HS-27A (cell line): ENCODE measurements at places on chromosomes 5 and 9.

DNA sequence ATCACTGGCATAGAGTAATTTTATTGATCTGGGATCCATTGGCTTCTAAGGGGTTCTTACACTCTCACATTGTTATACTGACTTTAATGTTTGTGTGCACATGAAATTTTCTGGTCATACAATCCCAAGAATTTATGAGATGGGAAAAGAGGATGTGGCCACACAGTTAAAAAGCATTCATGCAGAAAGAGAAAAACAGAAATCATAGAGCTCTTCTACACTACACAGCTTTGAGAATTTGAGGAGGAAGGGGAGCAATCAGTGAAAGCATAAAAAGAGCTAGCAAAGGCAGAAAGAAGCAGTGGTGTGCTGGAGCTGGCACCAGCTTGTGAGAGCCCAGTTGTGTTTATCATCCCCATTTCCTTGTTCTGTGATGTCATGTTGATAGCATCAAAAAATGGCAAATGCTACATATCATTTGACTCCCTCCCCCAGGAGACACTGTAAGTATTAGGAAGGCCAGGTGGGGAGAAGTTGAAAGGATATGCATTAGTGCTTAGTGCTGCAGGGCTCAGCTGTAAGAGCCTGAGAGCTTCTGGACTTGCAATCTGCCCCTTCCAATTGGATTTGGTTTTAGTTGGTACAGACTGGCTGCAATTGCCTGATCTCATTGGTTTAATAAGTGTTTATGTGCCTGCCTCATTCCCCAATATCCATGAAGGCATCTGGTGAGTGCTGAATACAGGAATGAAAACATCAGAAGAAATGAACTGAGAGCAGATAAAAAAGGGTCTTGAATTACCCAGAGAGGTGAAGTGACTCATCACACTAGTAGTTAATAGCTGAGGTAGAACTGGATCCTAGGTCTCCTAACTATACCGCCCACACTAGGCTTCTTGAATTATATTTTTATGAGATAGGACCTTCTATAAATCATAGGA is 30.9 kb downstream of the RHOBTB3 start:
- DNase-seq, result peak; percentile 53

DNA sequence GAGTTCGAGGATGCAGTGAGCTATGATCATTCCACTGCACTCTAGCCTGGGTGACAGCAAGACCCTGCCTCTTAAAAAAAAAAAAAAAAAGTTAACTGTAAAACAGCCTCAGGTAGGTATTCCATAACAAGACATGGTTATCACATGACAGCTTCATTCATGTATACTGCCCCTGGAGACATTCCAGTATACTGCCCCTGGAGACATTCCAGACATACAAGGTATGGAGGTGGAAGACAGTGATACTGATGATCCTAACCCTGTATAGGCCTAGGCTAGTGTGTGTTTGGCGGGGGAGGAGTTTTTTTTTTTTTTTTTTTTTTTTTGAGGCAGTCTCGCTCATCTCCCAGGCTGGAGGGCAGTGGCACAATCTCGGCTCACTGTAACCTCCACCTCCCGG is 105.5 kb downstream of the RICTOR start:
- no peak for DNase-seq

DNA sequence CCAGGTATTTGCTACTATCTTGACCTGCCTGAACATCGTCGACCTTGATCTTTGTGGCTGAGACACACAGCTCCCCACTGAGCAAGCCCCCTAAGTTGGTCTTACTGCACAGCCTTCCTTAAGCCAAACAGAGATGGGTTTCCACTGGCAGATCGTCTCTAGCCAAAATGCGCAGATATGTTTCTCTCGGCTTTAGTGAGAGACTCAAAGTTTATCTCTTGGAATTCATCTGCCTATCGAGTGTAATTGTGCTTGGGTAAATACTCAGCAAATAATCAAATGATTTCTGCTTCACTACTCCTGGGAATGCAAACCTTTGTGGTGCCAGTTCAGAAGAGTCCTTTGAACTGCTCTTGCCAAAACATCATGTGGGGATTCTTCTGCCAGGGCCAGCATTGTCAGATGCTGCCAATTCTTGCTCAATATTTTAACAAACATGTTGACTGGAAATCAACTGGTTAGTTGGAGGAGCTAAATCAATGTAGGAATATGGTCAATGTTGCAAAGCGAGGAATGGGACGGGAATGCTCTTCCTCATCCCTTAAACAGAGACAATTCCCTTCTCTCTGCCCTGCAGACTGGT is 141.2 kb upstream of the SLC28A3 start:
- no peak for DNase-seq

GRCh38 chr9:81082221-81082620 is 607.1 kb downstream of the TLE1 start:
- DNase-seq, result no peak

DNA sequence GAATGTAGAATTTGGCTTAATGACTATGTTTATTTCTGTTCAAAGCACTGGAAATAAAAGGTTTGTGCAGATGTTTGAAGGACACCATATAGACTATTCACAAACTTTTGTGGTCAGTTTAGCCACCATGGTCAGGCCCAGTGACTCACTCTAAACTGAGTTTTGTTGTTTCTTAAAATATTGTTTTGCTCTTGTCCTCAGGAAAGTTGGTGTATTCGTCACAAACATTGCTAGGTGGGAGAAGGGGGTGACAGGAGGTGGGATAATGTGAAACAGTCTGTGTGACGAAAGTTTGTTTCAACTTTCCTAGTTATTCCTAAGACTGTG is 35.0 kb upstream of the LIFR start:
- no peak for DNase-seq

GRCh38 chr5:50667023-50667652 is 701 bp downstream of the PARP8 start:
- no peak for DNase-seq

GRCh38 chr5:178296066-178296465 is 63.5 kb upstream of the PHYKPL start:
- DNase-seq, result no peak

- peak; percentile 33 for DNase-seq
Measured at GRCh38 chr5:61805101-61805500, 473.0 kb downstream of the ZSWIM6 start.

DNA sequence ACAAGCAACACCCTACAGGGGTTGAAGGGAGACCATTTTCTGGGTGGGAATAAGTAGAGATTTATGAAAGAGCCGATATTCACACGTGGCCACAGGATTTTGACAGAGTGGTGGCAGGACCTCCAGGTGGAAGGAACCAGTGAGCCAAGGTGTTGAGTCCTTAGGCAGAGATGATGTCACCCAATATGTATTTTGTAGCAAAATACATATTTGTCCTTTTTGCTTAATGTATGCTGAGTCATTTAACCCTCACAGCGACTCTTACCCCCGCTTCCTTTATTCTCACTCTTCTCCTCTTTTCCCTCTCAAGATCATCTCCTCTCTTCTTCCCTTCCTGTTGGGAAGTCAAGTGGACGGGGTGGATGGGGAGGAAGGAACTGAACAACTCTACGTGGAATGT is 215.7 kb upstream of the S1PR3 start:
- DNase-seq, result no peak

- DNase-seq, result no peak
Measured at GRCh38 chr5:32777733-32778132, 66.6 kb downstream of the NPR3 start.

DNA sequence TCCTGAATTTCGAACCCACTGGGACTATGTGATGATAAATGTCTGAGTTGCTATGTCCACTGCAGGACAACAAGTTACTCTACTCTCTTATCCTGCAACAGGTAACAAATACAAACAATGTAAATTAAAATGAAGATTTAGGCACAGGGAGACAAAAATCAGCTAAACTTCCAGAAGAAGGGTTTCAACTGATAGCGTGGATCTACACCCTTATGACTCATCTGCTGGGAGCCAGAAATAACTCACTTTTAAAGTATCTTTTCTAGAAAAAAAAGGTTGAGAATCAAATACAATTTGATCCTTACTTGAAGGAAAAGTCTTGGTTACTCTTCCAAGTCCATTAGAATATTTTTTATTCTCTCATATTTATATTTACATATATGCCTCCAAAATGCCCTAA is 21.4 kb downstream of the PJA2 start:
- DNase-seq, result no peak

DNA sequence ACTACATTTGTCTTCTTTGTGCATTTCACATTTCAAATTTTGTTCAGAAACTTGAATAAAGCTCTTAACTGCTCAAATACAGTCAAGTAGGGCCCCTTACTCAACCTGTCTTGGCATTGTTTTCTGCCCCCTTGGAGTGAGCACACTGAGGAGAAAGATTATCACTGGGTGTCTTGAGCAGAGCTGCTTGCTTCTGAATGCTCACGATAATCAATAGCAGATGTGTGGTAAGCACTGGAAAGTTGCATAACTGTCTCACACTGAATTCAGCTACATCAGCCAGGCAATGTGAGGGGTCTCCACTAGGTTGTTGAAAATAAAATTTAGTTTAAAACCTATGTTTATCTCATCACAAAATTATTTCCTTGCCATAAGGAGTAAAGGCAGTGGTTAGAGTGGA is 7.8 kb upstream of the TNFAIP8 start:
- DNase-seq, result no peak

- DNase-seq, result no peak
Measured at GRCh38 chr5:24899180-24899579, 254.4 kb upstream of the CDH10 start.

DNA sequence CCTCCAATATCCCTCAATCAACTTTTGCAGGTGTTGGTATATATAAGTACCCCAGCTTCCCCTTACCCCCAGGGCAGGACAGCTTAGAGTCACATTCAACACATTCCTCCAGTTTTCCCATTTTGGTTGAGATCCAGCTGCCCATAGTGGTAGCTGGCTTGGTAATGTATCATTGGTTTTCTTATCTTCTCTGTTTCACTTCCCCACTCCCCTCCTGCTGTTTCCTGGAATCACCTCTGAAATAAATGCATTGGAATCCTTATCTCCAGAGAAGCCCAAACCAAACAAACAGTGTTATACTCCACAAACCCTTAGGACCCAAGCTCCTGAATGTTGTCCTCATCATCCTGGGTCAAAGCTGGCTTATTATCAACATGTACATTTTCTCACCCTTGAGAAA is 184.8 kb downstream of the TMEM38B start:
- no peak for DNase-seq

DNA sequence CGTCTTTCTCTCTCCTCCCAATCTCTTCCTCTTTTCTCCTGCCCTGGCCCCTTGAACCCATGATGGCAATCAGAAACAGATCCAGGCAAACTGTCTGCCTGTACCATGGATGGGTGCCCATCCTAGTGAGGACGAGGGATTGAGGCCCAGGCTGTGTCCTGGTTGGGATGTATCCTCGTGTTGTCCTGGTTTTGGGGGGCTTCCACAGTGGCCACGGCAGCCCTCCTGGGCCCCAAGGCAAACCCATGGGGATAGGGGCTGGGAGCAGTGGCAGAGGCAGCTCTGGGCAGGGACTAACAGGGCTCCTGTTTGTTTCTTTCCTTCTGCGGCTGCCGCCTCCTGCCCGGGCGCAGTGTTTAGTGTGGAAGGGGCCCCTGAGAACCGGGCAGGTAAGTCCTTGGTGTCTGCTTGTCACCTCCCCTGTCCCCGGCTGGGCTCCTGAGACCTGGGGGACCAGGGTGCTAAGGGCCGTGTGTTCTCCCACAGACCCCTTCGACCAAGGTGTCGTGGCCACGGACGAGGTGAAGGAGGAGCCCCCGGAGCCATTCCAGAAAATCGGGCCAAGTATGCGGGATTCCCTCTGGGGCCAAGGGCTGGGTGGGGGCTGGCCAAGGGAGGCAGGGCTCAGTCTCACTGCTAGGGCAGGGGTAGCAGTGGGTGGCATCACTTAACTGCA is 70.0 kb downstream of the AMBP start:
- DNase-seq, result no peak

- no peak for DNase-seq
Measured at GRCh38 chr9:135338546-135338945, 141.0 kb upstream of the PPP1R26 start.

GRCh38 chr5:173016598-173017046 is 33.1 kb downstream of the ATP6V0E1 start:
- DNase-seq, result no peak

GRCh38 chr5:171568389-171568788 is 148.9 kb downstream of the FGF18 start:
- no peak for DNase-seq

GRCh38 chr9:9536523-9536922 is 1076.3 kb downstream of the PTPRD start:
- DNase-seq, result no peak

DNA sequence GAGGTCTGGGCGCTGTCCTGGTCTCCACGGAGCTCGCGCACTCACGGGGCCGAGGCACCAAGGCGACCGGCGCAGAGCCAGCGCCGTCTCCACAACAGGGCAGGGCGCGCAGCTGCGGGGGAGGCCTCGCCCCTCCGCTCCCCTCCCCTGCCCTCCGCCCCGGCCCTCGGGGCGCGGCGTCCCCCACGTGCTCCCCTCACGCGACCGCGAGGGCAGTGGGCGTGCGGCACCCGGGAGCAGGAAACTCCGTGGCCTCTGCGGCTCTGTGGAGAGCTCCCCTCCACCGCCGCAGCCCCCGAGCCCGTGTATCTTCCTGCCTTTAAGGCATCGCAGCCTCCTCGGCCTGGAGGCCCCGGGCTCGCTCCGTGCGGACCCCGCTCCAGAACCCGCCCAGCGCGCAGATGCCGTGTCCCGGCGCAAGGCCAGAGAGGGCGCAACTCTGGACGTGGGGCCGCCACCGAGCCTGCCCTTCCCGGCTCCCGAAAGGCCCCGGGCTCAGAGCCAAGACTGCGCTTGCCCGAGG is 708 bp upstream of the TUBB4B start:
- peak; percentile 40 for DNase-seq

DNA sequence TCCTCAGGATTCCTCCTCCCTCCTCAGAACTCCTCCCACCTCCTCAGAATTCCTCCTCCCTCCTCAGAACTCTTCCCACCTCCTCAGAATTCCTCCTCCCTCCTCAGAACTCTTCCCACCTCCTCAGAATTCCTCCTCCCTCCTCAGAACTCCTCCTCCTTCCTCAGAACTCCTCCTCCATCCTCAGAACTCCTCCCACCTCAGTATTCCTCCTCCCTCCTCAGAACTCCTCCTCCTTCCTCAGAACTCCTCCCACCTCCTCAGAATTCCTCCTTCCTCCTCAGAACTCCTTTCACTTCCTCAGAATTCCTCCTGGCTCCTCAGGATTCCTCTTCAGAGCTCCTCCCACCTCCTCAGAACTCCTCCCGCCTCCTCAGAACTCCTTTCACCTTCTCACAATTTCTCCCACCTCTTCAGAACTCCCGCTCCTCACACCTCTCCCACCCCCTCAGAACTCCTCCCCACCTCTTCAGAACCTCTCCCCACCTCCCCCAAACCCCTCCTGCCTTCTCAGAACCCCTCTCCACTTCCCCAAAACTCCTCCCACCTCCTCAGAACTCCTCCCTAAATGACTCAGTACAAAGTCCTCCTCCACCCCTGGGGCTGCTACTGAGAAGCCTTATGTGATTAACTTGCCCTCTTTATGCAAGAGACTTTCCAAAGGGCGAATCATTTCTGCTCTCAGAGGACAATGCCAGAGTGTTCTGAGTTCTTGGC is 23.2 kb downstream of the SLC46A2 start:
- DNase-seq, result peak; percentile 78
